Activated naive CD4-positive, alpha-beta T cell treated with anti-CD3 and anti-CD28 coated beads, Interleukin-2, amount 10 ng/mL, durations not matched to agents 7 days and 5 days (primary cell): ENCODE measurements at places on chromosomes 3 and 15.

GRCh38 chr3:183845608-183846288, 20.4 kb upstream of the MAP6D1 start:
- no peak for DNase-seq

DNA sequence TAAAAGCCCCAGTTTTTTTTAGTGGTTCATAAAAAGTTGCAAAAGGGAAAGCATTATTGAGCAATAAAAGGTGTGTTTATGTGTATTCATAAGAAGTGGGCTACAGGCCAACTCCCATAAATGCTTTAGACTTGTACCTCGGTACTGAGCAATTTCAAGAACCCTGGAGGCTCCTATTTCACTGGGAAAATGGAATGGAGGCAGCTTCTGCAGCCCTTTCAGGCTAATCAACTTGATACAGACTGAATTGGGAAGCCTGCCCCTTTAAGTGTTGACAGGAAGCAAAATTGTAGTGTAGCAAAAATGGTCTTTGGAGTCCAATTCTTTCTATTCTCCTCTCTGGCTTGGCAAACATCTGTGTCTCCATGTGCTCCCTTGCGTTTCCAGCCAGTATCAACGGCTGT, 118.8 kb downstream of the ECT2 start:
- DNase-seq: no peak

- DNase-seq: peak; percentile 68
Observed at GRCh38 chr15:65077981-65078352, 1.4 kb downstream of the KBTBD13 start.

DNA sequence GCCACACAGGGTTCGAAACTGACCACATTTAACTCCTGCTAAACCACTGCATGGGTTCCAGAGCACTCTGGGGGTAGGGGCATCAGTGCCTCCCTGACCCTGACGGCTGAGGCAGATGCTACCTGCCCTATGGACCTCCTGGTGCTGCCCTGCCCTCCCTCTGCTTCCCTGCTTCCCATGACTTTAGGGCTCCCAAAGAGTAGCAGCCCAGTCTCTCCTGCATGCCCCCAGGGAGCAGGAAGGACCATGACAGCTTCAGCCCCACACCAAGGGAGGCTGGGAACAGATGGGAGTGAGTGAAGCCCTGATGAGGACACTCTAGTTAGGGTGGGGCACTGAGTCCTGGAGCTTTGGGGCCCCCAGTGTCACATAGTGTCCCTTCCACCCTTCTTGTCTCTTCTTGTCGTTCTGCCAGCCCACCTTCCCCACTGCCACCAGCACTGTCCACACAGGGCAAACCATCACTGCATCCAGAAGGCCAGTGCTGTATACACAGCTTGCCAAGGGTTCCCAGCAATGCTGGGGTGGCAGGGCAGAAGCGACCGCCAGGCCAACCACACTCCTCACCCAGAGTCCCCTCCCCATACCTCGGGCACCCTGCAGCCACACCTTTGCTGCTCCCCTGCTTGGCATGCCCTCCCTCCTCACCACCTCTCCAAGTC, 31.0 kb downstream of the SRPRB start:
- DNase-seq: no peak

- DNase-seq: no peak
Observed at GRCh38 chr3:45670991-45671390, 18.2 kb upstream of the SACM1L start.

DNA sequence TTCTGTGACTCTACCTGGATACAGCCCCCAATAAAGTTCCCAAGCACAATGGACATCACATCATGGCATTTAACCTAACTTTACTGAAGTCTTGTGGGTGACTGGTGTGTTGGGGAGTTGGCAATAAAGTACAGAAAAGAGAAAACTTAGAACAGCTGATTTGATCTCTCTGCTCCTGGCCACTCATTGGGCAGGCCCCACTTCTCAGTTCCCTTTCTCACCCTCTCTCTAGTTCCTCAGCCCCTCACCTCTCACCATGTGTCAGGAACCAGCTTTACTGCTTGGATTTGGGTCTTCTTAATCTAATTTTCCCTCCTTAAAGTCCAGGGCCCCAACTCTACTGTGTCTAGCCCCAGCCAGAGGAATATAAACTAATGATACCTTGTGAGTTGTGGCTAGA, 713 bp upstream of the MUC13 start:
- no peak for DNase-seq

DNA sequence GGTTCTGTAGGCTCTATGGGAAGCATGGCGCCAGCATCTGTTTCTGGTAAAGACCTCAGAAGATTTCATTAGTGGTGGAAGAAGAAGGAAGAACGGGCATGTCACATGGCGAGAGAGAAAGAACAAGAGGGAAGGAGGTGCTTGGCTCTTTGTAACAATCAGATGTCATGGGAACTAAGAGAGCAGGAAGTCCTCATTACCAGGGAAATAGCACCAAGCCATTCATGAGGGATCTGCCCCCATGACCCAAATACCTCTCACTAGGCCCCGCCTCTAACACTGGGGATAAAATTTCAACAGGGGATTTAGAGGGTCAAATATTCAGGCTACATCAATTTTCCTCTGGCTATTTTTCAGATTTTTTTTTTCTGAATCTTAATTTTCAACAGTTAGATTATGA, 954.3 kb downstream of the SQOR start:
- no peak for DNase-seq

DNA sequence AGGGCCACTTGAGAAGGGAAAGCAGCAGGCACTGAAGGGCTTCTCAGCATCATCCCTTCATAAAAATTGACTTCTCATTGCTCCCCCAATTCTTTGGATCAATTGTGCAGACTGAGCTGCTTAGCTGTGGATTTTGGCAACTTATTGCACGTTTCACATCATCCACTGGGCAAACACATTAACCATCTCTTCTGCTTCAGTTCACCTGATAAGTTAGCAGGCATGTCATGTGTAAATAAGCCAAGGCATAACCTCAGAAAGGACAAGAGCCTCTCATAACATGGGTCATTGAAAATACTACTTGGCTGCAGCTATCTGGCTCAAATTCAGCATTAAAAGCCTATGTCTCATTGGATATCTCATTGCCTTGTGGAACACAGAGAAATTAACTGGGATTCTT, 366.5 kb downstream of the LRRC3B start:
- no peak for DNase-seq

DNA sequence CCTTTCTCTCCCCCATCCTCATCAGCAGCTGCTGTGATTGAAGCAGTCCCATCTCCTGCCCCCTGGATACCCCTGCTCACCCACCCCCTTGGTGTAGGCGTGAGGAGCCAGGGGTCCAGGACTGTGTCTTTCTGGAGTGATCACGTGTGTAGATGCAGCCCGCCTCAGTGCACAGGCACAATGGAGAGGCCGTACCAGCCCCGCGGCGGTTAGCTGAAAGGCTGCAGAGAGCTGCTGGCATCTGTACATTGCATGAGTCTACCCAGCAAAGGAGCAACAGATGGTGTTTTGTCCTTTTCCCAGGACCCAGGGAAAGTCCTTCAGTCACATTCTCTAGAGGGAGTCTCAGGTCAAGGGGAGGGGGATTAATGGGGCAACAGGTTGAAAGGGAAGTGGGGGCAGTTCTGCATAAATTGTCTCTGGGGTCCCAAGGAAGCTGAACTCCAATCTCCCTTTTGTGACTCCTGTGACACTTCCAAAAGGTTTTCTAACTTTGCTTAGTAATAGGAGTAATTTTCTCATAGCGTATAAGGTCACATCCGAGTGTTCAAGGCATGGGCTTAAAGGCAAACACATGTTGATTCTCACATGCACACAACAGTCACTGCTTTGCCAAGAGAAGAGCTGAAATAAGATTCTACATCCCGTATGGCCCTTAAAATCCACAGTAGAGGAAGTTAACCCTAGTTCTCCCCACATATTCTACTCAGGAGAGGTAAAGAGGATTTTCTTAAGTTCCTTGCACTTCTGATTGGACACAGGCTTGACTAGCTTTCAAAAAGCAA, 7.1 kb downstream of the CSPG5 start:
- DNase-seq: no peak

GRCh38 chr15:76177491-76178040, 117.8 kb downstream of the TMEM266 start:
- no peak for DNase-seq

DNA sequence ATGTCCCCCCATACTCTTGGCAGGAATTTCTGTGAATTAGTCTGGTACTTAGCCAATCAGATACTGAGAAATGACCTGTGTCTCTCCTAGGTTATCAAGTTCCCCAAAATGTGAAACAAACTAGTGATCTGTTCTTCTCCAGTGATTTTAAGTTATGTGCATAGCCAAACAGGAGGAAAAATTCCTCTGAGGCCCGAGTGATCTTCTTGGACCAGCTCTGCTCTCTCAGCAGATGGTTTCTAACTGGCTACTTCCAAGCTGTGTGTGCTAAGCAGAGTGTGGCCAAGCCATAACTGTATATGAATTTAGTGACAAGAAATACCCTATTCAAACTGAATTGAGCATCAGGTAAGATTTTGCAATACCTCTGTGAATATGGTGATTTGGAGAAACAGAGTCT, 89.5 kb downstream of the GREM1 start:
- DNase-seq: no peak

DNA sequence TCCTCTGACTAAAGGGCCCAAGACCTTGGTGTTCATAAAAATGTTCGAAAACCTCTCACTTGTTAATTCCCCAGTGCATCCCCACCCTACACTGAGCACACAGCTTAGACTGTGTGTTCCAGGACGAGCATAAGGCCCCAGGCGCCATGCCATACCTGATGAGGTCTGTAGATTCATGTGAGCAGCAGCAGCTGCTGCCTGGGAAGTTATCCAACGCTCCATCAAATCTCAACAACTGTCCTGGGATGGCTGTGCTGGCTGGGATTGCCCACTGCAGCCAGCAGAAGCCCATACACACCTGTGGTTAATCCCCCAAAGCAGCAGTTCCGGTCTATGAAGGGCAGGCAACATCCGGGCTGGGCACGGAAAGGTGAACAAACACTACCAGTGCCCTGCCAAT, 391.2 kb downstream of the IL20RB start:
- DNase-seq: no peak

- DNase-seq: no peak
Observed at GRCh38 chr3:150740733-150741496, 22.1 kb downstream of the SIAH2 start.

DNA sequence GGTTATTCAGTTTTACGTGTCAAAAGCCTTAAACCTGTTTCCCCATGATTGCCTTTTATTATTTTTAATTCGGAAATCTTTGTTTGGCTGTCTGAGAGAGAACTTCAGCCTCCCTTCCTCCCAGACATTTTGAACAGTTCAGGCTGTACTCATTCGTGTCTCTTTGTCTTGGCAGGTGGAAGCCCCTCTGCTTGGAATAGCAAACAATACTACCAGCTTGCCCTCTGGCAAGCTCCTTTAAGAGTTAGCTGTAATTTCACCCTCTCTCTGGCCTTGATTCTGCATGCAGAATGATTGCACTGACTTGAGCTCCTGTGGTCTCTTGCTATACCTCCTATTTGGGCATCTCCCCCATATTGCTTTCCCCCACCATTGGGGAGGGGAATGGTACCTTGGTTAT, 11.7 kb downstream of the IGF1R start:
- DNase-seq: no peak

- DNase-seq: no peak
Observed at GRCh38 chr15:38308797-38309196, 56.2 kb downstream of the SPRED1 start.

DNA sequence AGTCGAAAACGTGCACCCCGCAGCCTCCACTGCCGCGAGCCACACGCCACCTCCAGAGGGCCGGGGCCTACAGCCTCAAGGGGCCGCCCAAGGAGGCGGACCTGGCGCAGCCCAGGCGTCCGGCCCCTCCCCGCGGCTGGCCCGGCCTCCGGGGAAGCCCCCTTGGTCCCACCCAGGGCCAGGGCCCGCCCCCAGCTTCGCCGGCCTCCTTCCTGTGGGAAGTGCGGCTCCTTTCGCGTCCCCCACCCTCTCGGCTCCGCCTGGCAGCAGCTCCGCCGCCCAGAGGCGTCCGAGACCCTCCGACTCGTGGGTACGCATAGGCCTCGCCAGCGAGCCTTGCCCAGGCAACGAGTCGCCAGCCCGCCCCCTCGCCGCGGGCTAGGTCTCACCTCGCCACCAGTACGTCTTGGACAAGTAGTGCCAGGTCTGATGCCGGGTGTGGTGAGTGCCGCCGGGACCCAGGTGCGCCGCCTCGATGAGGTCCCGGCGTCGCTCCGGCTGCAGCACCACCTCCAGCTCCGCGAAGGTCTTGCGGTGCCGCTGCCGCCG, 642 bp downstream of the ZBTB11 start:
- DNase-seq: peak; percentile 96

- no peak for DNase-seq
Observed at GRCh38 chr3:23785882-23786281, 19.9 kb upstream of the UBE2E1 start.

DNA sequence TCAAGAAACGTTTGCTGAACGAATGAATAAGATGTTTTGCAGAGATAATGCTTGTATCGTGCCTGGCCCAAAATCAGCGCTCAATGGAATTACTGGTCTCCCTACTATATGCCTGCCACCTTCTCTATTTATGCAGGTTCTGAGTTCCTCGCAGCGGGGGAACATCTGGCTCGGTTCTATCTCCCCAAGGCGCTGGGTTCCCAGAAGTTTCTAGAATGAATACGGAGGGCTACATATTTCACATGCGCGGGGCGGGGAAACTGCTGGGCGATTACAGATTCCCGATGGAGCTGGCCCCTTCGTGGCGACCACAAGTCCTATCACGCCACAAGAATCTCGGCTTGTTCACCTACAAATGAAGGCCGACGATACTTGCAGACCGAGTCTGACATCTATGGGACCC, 411 bp upstream of the EIF2B5 start:
- no peak for DNase-seq

DNA sequence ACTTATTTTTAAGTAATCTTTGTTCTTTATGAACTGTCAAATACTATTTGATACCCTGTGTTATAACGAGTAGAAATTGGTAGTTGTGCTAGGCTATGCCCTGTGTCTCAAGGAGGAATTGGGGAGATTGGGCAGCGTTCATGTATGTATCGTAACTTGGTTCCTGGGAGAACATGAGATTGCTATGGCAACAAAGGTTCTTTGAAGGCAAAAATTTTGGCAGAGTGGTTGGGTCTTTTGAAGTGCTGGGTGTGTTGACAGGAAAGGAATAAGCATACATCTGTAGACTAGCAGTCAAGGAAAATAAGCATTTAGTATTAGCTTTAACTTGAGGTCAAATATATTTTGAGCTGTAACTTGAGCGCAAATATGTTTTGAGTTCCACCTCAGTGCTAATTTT, 45.3 kb downstream of the TCF12 start:
- no peak for DNase-seq

- DNase-seq: peak; percentile 56
Observed at GRCh38 chr3:158731938-158732855, at the start of gene RARRES1. Gene RARRES1 (minus strand): TSS chr3:158732457. CDS start chr3:158732415, 42 bp downstream.

- no peak for DNase-seq
Observed at GRCh38 chr3:86451749-86452148, 539.2 kb downstream of the VGLL3 start.

DNA sequence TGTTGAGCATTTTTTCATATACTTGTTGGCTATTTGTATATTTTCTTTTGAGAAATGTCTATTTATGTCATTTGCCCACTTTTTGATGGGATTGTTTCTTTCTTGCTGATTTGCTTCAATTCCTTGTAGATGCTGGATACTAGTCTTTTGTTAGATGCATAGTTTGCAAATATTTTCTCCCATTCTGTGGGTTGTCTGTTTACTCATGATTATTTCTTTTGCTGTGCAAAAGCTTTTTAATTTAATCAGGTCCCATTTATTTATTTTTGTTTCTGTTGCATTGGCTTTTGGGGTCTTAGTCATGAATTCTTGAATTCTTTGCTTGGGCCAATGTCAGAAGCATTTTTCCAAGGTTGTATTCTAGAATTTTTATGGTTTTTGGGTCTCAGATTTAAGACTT, 251.7 kb downstream of the WNT5A start:
- no peak for DNase-seq

- no peak for DNase-seq
Observed at GRCh38 chr3:131501949-131502348, 822 bp downstream of the MRPL3 start.

GRCh38 chr3:101811875-101812274, 32.9 kb downstream of the NXPE3 start:
- DNase-seq: no peak
